Aortic smooth muscle cell (primary cell): ENCODE measurements at places on chromosomes 11 and 22. TPM values are rescaled to one million over a fixed set of nuclear protein-coding genes. Genes with fewer than 3 reads are reported as not detected.

The FAT3 gene
- under 0.01 and 0.12 TPM in 2 replicates for total RNA-seq

The MYEOV gene
- total RNA-seq: 1.2 and 2.5 TPM in 2 replicates

The MS4A12 gene
- total RNA-seq: not detected in 2 replicates

The LRRC75B gene
- total RNA-seq: 2.2 and 3.0 TPM in 2 replicates

The NPAS4 gene
- not detected in 2 replicates for total RNA-seq

The ZMAT5 gene
- total RNA-seq: 19.2 and 19.4 TPM in 2 replicates

The ZP1 gene
- total RNA-seq: not detected in 2 replicates

The DEFB131B gene
- total RNA-seq: not detected in 2 replicates

The PGA4 gene
- total RNA-seq: 0.06 TPM in 1 of 2 replicates, not detected in the other

The IGF2 gene
- total RNA-seq: under 0.01 TPM in 1 of 2 replicates, not detected in the other

The NNMT gene
- total RNA-seq: 311 and 473 TPM in 2 replicates

The PKP3 gene
- 0.81 and 1.3 TPM in 2 replicates for total RNA-seq

The ABCG4 gene
- under 0.01 TPM in 1 of 2 replicates, not detected in the other for total RNA-seq

The ZNF70 gene
- total RNA-seq: 3.3 and 4.5 TPM in 2 replicates

The OR5A2 gene
- total RNA-seq: not detected in 2 replicates

The CARD18 gene
- not detected in 2 replicates for total RNA-seq

The ENTHD1 gene
- total RNA-seq: not detected in 2 replicates

The MRGPRF gene
- total RNA-seq: 25.6 and 33.0 TPM in 2 replicates

The SEC14L2 gene
- 10.2 and 11.6 TPM in 2 replicates for total RNA-seq

The PARVG gene
- 0.06 and 0.13 TPM in 2 replicates for total RNA-seq

The SPI1 gene
- total RNA-seq: not detected in 2 replicates

The TMPRSS13 gene
- not detected in 2 replicates for total RNA-seq

The CSF2RB gene
- total RNA-seq: 0.81 and 1.5 TPM in 2 replicates

The AMPD3 gene
- 0.66 and 1.1 TPM in 2 replicates for total RNA-seq

The RTN4RL2 gene
- not detected in 2 replicates for total RNA-seq

The PRRG4 gene
- total RNA-seq: 0.06 and 0.13 TPM in 2 replicates

The AKIP1 gene
- total RNA-seq: 37.7 and 41.3 TPM in 2 replicates

The MUC6 gene
- not detected in 2 replicates for total RNA-seq

The PPARA gene
- total RNA-seq: 9.8 and 11.5 TPM in 2 replicates

The NUCB2 gene
- total RNA-seq: 165 and 186 TPM in 2 replicates

The GDPD4 gene
- total RNA-seq: not detected in 2 replicates

The PTS gene
- total RNA-seq: 47.1 and 52.3 TPM in 2 replicates

The KCNQ1OT1 gene
- total RNA-seq: 2.0 and 2.3 TPM in 2 replicates

The DCHS1 gene
- total RNA-seq: 5.4 and 22.3 TPM in 2 replicates

The TYR gene
- not detected in 2 replicates for total RNA-seq

The GRM5 gene
- under 0.01 and 0.06 TPM in 2 replicates for total RNA-seq

The OR5P2 gene
- total RNA-seq: not detected in 2 replicates

The CPSF7 gene
- total RNA-seq: 12.6 and 15.0 TPM in 2 replicates

The UBASH3B gene
- total RNA-seq: 18.0 and 24.2 TPM in 2 replicates

The OR52I1 gene
- total RNA-seq: not detected in 2 replicates

The PARVA gene
- total RNA-seq: 25.0 and 36.1 TPM in 2 replicates

The OR5T3 gene
- total RNA-seq: not detected in 2 replicates

The RIMBP3C gene
- 0.19 and 0.53 TPM in 2 replicates for total RNA-seq

The NDUFV1 gene
- total RNA-seq: 164 and 209 TPM in 2 replicates

The RAPSN gene
- 0.13 and 0.19 TPM in 2 replicates for total RNA-seq

The SHISAL1 gene
- 5.7 and 9.4 TPM in 2 replicates for total RNA-seq

The TRIM51 gene
- total RNA-seq: not detected in 2 replicates

The SOX6 gene
- total RNA-seq: 0.40 and 0.50 TPM in 2 replicates

The CNTF gene
- 0.92 and 1.9 TPM in 2 replicates for total RNA-seq

The ZNF280B gene
- under 0.01 and 0.06 TPM in 2 replicates for total RNA-seq
